ENCODE measurements at places on chromosomes 1 and 21.

DNA sequence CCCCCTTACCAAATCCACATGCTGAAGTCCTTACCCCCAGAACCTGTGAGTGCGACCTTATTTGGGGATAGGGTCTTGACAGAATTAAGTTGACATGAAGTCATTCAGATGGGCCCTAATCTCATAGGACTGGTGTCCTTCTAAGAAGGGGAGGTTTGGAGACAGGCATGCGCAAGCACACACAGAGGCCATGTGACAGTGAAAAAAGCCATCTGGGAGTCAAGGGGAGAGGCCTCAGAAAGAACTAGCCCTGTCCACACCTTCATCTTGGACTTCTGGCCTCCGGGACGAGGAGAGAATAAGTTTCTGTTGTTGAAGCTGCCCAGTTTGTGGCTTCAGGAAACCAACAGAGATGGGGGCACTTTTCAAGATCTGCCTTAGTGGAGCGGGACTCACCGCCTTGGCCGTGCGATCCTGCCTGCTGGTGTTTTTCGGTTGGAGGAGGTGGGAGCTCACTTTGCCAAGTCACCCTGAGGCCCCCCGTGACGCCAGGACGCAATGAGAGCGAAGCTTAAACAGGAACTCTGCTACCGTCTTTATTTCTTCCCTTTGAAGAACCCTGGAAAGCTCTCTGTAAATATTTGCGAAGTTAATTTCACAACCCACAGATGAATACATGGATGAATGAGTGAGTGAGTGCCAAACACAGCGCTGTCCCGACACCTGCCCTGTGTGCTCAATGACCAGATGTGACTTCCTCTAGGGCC lies 42.5 kb upstream of the C1orf174 start:
- peak; percentile 94 for DNase-seq

DNA sequence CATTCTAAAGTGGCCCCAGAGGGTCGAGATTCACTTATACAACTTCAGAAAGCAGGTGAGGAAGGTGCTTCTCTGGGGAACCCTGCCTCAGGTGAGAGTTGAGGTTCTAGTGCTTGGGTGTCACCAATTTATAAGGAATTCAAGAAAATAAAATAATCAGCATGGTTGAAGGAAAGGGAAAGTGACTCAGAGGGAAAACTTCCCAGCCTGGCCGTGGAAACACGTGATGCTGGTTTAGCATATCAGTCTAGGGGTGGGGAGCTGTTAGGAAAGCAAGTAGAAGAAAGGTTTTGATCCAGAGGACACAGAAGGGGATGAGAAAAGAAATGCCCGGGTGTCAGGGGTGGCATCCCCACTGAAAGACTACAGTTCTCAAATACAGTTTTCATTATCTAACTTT lies 37.7 kb upstream of the TMEM125 start:
- no peak for DNase-seq

GRCh38 chr1:166057650-166058049 lies 109.2 kb downstream of the FAM78B start:
- no peak for DNase-seq

GRCh38 chr1:214135886-214136285 lies 145.1 kb upstream of the SMYD2 start:
- no peak for DNase-seq

- DNase-seq = no peak
Observed at GRCh38 chr1:4375812-4376211, 278.6 kb upstream of the AJAP1 start.
